Testis (tissue), 5 donors: ENCODE measurements at places on chromosomes 4 and X. TPM values are rescaled to one million over a fixed set of nuclear protein-coding genes. Genes with fewer than 3 reads are reported as not detected.

Gene COL4A6
- total RNA-seq: 3.5 TPM

Gene XAGE2
- total RNA-seq: not detected

- H3K27ac ChIP-seq: no peak overlapping the region
- H3K4me1 ChIP-seq: no peaks in the 10 kb centered on the region
- no peaks in the 10 kb centered on the region for H3K27me3 ChIP-seq
- H3K36me3 ChIP-seq: no peaks in the 10 kb centered on the region
Measured at GRCh38 chr4:166459621-166460020, 586.6 kb downstream of the TLL1 start.

DNA sequence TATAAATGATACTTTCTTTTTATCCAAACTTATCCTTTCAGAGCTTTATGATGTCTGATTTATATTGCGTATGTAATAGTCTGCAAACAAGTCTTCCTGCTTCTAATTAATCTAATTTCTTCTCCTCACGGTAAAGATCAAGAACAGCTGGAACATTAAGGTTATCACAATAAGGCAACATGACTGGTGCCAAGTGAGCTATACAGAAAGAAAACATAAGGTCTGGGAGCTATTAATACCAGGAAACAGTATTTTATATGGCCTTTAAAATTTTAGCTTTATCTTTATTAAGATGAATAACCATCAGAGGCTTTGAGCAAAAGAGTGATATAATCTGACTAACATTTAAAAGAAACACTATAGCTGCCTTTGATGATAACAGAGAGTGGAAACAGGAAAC, 28.7 kb upstream of the CABS1 start:
- no peak for DNase-seq
- no peaks in the 10 kb centered on the region for H3K4me1 ChIP-seq
- no peak overlapping the region for H3K27ac ChIP-seq
- H3K36me3 ChIP-seq: no peaks in the 10 kb centered on the region
- H3K27me3 ChIP-seq: no peaks in the 10 kb centered on the region

DNA sequence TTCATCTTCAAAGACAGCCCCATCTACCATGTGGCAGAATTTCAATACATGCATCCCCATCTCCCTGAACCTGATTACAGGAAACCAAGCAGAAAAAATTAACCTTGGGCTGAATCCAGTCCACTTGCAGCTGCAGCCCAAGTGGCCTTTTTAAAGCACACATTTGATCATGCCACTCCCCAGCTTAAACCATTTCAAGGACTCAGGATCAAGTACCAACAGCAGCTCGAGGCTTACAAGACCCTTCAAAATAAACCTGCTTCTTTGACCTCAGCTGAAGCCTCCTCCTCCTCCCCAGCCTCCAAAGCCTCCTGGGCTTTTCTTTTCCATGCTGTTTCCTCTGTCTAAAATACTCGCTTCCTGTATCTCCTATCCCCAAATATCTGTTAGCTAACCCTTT, 50.7 kb upstream of the KIT start:
- no peak overlapping the region for H3K4me3 ChIP-seq
- H3K4me1 ChIP-seq: no peaks in the 10 kb centered on the region
- no peak overlapping the region for H3K27ac ChIP-seq

Gene SEC24B
- 36.0 TPM for total RNA-seq

- H3K27me3 ChIP-seq: no peaks in the 10 kb centered on the region
- no peaks in the 10 kb centered on the region for H3K4me1 ChIP-seq
- no peaks in the 10 kb centered on the region for H3K36me3 ChIP-seq
- no peak for DNase-seq
- H3K4me3 ChIP-seq: no peak overlapping the region
Measured at GRCh38 chr4:9916346-9916745, 105.0 kb downstream of the SLC2A9 start.

DNA sequence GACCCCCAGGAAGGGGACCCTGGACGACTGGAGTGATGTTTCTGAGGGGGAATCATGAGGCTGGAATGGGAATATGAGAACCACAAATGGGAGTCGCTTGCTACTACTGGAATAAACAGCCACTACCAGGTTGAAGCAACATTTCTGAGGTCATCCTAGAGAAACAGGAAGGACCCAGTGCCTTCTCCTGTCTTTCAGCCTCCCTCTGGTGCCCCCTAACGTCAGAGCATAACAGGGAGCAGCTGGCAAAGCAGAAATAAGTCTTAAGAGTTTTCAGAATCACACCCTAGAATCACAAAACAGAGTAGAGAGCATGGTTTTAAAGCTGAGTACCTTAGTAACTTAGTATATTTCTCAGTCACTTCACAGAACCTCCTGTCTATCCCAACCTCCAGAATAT, 347.8 kb upstream of the PITX2 start:
- no peak overlapping the region for H3K4me3 ChIP-seq
- H3K36me3 ChIP-seq: no peaks in the 10 kb centered on the region
- no peaks in the 10 kb centered on the region for H3K27me3 ChIP-seq
